ENCODE measurements at places on chromosomes 2 and 18.

DNA sequence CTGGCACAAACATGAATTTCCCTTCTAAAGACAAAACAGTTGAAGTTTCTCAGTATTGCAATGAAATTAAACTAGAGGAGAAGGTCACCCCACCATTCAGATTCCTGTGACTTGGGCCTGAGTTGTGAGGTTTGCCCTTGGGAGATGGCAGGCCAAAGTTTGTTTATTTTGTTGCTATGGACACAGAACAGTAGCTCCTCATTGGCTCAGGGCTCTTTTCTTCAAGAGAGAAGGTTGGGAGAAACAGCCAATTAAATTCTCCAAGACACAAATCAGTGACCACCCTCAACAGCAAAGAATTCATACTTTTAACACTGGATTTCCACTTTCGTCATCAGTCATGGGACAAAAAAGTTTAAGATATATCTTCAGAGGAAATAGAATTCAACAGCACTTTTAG, at the start of gene FLACC1:
Gene FLACC1 (minus strand): TSS at position 125 of the 400 bp plus-strand sequence. CDS start 5,941 bp downstream, outside the sequence.
- DNase-seq: peak; percentile 83

- no peak for DNase-seq
Observed at GRCh38 chr2:193895226-193895625, 1700.5 kb upstream of the TMEFF2 start.

DNA sequence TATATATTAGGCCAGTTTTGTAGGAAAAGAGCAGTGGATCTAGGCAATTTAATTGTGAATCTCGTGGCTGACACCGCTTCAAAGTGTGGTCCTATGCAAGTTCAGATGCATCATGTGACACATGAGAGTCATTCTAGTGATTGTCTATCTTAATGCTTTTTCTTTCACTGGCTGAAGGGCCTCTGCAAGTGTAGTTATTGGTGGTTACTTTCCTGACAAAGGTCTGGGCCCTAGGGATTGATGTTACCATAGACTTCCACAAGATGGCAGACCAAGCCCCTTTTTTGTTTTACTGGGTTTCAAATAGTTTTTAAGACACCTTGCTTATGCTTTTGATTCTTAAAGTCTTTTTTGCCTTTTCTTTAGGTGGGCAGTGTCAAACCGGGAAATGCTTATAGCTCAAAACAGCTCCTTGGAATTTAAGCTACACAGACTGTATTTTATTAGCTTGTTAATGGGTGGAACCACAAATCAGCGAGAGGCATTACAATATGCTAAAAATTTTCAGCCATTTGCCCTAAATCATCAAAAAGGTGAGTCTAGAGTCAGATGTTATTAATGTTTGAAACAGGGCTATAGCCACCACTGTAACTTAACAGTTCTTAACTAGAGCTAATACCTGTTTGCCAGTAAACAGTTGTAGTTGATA, 25.9 kb downstream of the CD8A start:
- peak; percentile 63 for DNase-seq

GRCh38 chr2:234374736-234375135, 122.1 kb downstream of the ARL4C start:
- DNase-seq: no peak

GRCh38 chr2:8144785-8145184, 537.1 kb upstream of the ID2 start:
- no peak for DNase-seq

DNA sequence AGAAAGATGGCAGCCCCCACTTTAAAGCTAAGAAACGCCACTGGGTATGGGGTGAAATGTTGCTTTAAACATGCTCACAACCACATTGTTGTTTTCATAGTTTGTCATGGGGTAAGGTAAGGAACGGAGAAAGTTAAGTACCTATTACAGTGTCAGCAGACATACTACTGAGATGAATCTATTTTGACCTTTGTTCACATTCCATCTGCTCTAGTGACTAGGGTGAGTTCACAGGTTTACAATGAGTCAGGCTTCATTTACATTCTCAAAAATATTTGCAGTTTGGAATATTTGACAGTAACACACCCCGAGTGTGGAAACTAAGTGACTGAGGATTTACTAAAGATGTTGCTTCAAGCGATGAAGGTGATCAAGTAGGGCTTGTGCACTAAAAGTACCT, 428.7 kb upstream of the ACVR2A start:
- no peak for DNase-seq

DNA sequence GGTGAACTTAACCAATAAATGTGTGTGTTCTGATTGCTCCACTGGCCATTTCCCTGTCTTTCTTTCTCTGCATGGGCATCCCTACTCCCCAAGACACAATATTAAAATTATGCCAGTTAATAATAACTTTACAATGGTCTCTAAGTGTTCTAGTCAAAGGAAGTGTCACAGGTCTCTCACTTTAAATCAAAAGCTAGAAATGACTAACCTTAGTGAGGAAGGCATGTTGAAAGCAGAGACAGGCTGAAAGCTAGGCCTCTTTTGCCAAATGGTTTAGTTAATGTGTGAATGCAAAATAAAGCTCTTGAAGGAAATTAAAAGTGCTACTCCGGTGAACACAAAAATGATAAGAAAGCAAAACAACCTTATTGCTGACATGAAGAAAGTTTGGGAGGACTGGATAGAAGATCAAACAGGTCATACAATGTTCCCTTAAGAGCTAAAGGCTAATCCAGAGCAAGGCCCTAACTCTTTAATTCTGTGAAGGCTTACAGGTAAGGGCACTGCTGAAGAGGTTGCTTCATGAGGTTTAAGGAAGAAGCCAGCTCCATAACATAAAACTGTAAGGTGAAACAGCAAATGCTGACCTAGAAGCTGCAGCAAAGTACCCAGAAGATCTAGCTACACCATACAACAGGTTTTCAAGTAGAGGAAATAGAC, 44.0 kb upstream of the ARHGAP15 start:
- no peak for DNase-seq

DNA sequence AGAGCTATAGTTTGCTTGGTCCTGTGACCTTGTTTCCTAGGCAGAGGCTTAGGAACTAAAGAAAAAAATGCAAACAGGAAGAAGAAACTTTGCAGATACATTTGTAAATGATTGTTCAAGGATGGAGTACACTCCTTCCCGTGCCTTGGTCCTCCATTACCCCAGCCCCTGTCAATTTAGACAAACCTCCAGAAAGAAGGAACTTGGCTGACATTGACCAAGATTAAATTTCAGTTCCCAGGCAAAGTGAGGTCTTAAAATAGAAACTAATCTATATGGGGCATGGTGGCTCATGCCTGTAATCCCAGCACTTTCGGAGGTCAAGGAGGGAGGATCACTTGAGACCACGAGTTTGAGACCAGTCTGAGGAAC, 179.9 kb upstream of the FN1 start:
- DNase-seq: no peak

DNA sequence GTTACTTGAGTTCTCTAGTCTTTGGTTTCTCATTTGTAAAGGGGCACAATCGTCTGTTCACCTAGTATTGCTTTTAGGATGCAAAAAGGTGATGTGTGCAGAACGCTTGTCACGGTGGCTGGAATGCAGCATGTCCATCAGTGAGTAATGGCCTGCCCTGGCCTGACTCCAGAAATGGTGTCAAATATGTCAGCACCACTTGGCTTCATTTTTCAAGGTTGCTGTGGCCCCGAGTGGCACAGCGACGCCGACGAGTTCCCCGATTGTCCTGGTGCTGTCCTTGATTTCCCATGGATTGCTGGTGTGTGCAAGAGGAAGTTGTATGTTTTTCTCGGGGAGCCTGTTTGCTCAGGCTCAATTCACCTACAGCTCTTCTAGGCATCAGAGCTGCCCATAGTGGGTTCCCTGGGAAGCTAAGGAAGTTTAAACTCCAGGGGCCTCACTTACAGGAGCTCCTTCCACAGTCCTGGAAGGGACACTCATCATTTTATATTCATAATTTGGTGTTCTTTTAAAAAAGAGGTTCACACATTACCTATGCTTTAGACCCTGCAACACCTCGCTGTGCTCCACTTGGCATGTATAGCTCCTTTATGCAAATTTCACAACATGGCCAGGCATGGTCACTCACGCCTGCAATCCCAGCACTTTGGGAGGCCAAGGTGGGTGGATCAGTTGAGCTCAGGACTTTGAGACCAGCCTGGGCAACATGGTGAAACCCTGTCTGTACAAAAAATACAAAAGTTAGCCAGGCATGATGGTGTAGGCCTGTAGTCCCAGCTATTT, 25.6 kb upstream of the ZNF407 start:
- DNase-seq: no peak

GRCh38 chr18:22981274-22982133, 48.4 kb downstream of the RBBP8 start:
- DNase-seq: no peak

GRCh38 chr2:23127465-23127864, 257.5 kb upstream of the KLHL29 start:
- no peak for DNase-seq

DNA sequence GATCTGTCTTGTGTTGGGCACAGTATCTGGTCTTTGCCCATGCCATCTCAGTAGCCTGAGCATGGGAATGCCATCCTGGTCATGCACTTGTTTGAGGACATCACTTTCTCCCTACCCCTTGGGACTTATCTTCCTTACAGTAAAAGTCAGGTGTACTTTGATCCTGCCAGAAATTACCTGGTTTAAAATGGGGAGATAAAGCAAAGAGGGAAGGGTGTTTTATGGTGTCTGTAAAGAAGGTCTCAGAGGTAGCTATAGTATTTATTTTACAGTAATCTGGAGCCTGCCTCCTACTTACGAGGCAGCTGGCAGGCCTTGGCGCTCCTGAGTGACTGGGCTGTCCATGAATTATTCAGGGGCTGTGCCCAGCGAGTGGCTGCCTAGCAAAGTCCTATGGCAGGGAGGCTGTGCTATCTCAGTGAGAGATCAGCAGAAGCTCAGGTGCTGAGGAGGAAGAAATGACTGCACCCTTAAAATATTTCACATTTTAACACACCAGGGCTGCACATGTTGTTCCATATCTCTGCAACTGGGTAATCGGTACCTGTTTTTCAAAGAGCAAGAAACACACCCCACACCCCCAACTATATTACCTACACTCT, 93.9 kb downstream of the SPTBN1 start:
- DNase-seq: no peak

DNA sequence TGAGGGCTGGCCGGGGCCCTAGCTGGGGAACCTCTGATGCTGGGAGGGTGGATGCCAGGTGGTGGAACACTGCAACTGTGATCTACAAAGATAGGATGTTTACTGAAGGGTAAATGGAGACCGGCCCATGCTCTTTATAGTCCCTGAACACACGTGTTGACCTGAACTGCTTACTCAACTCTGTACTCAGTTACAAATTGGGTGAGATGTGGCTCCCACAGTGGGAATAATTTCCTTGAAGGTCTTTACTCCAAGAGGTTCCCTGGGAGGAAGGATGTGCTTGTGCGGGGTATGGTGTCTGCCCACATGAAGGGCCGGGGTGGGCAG, 254.1 kb downstream of the PRKCE start:
- no peak for DNase-seq

- no peak for DNase-seq
Observed at GRCh38 chr18:76482971-76483691, 11.9 kb downstream of the ZNF516 start.

DNA sequence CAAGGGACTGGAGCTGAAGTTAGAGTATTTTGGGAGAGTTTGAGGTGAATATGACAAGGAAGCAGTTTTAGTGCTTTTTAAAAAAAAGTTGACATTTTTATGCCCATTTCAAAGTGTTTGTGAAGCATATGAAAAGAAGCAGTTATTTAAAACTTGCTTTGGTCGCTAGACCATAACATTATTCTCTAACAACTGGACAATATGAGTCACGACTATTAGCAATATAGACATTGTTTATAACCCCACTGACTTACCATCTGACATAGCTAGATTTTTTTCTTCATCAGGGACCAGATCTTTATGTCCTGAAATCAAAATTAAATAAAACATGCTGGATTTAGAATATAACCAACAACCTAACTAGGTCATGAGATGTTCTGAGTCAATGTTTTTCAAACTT, 22.6 kb upstream of the DYTN start:
- DNase-seq: no peak

GRCh38 chr2:74461187-74462053, 3.2 kb downstream of the WBP1 start:
- DNase-seq: peak; percentile 23

DNA sequence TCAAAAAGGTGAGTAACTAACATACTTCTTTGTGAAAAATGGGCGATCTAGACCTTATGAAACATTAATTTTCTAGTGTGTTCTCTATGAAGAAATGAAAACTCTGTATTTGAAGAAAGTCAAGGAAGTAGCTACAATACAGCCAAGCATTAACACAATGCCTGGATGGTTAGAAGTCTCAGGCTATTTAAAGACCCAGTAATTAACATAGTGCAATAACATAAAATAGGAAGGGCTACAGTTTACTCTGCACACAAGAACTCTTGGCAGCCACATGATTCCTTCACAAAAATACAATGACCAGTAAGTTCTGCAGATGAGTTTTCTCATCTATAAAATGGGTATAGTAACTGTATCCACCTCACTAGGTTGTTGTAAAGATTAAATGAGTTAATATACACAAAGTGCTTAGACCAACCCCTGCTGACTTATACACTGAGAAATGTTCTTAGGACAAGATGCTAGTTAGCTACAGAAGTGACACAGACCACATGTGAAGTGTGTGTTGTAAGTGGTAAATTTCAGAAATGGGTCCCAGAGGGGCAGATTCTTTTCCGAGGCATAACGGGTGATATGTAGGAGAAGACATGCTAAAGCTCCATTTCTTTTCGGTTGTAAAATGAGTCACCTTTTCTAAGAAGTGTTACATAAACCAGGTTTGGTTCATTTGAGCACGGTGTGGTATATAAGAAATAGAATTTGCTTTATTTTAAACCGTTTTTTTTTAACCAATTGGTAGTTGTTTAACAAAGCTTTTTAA, 61.8 kb downstream of the CXCR4 start:
- DNase-seq: no peak

DNA sequence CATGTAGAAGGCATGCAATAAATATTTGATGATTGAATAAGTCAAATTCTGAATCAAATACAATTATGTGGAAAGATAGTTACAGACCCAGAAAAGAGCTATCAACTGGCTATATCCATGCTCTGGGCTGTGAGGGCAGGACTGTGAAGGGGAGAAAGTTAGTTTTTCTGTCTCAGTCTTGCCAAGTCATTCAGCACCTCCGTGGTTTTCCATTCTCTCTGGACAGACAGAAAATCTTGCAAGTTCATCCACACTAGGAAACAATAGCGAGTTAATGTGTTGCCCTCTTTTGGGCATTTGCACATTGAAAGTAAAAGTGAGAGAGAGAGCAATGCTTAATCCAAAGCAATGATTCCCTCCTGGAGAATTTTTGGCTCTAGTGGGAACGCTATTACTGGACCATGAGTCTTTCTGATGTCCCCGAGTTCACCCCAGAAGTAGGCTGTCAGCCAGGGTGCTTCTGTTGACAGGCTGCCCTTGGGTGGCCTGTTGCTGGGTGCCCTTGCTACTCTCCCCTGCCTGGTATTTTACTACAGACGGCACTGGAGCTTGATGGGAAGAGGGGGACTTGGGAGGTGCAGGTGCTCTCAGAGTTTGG, 238.3 kb downstream of the LOXHD1 start:
- DNase-seq: no peak

GRCh38 chr18:39406941-39407340, 1841.3 kb upstream of the CELF4 start:
- DNase-seq: no peak

DNA sequence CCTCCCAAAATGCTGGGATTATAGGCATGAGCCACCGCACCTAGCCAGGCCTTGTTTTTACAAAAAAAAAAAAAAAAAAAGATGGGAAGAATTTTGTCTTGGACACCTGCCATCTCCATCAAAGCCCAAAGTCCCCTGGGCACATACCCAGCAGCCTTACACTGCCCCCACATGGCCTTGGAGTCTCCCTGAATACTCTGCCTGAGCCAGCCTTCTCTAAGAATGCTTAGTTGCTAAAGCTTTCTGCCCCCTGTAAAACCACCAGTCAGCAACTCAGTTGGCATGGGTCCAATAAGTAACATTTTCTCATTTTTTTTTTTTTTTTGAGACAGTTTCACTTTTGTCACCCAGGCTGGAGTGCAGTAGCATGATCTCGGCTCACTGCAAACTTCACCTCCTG, 40.6 kb downstream of the SPC25 start:
- DNase-seq: peak; percentile 32
